ENCODE measurements at places on chromosomes 2 and 18. TPM values are rescaled to one million over a fixed set of nuclear protein-coding genes. Genes with fewer than 3 reads are reported as not detected.
A peak's percentile ranks its signal among the peaks of the same experiment; 100 is the strongest.

DNA sequence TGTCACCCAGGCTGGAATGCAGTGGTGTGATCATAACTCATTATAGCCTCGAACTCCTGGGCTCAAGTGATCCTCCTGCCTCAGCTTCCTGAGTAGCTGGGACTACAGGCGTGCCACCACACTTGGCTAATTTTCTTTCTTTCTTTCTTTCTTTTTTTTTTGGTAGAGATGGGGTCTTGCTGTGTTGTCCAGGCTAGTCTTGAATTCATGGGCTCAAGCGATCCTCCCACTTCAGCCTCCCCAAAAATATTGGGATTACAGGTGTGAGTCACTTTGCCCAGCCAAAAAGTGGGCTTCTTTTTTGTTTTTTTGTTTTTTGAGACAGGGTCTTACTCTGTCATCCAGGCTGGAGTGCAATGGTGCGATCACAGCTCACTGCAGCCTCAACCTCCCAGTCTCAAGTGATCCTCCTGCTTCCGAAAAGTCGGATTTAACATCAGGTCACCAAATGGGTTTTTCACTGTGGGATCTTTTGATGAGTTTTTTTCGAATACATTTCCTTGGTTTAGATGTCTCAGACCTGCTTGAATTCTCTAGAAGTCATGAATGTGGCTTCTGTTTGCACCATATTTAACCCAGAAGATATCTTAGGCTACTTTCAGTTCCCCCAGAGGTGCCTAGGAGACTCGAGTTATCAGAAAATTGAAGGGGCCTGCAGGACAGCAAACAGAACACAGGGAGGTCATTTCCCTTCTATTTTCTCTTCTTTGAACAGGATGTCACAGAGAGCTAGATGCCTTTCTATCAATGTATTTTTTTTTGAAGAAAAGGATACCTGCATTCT lies 8.9 kb downstream of the RAB31 start:
- DNase-seq: no peak

- no peak for DNase-seq
Observed at GRCh38 chr2:71863396-71863795, 284.3 kb downstream of the CYP26B1 start.

Gene LRRTM4
- total RNA-seq: not detected

DNA sequence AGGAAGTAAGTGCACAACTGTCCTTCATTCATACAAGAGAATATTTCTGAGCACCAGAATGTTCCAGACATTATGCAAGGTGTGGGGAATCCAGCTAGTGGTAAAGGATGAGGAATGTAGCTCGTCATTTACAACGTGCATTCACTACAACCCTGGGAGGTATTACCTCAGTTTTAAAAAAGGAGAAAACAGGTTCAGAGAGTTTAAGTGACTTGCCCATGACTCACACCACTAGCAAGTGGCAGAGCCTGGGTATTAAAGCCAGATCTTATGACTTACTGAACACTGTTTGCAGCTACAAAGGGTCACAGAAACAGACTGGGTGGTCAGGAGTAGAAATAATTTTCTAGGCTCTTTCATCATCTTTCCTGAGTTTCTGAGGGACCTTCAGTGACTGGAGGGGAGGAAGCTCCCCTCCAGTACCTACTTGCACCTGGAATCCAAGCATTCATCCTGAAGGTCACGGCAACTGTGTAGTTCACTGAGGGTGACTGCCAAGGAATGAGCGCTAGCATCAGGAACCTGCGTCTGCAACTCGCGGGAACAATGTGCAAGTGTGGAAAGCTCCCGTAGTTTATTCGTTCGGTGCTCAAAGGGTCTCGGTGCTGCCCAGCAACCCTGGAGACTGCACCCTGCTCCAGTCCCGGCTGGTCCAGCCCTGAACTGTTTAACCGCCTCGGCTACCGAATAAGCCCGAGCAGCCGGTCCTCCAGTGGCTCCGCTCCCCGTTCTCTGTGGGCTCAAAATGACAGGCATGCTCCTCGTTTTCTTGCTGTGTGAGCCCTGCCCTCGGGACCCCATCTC lies 647 bp downstream of the CCDC121 start:
- no peak for DNase-seq

- DNase-seq: no peak
Observed at GRCh38 chr2:120939595-120940318, 204.1 kb downstream of the GLI2 start.

DNA sequence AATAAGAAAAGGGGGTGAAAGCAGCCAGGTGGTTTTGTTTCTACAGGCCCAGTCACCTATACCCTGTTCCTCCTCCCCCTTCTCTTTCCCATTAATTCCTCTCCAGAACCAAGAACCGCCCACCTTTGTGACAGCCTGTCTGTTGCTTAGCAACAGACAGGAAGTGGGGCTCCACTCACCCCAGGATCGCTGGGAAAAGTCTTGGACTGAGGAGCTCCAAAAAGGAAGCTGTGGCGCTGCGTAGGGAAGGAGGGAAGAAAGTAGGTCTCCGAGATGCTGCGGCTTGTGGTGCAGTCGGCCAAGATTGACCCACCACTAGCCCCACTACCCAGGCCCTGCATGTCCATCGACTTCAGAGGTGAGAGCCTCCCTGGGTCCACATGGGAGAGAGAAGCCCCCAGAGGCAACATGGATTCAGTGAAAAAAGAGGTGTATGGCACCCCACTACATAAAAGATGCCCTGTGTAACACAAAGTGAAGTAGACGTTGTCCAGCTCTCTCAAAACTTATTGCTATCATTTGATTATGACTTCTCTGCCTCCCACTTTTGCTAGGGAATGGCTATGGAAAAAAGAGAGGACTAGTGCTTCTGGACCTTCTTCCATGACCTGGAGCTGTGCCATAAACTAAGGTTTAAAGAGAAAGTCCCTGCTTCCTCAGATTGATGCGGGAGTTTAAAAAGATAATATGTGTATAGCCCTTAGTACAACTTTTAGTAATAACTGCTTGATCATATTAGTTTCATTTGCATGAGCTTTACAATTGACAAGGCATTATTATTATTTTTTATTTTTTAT lies at the start of gene FER1L5:
FER1L5 (plus strand) TSS at position 201 of the 797 bp plus-strand sequence; CDS start at position 274, 73 bp downstream.
- no peak for DNase-seq

DNA sequence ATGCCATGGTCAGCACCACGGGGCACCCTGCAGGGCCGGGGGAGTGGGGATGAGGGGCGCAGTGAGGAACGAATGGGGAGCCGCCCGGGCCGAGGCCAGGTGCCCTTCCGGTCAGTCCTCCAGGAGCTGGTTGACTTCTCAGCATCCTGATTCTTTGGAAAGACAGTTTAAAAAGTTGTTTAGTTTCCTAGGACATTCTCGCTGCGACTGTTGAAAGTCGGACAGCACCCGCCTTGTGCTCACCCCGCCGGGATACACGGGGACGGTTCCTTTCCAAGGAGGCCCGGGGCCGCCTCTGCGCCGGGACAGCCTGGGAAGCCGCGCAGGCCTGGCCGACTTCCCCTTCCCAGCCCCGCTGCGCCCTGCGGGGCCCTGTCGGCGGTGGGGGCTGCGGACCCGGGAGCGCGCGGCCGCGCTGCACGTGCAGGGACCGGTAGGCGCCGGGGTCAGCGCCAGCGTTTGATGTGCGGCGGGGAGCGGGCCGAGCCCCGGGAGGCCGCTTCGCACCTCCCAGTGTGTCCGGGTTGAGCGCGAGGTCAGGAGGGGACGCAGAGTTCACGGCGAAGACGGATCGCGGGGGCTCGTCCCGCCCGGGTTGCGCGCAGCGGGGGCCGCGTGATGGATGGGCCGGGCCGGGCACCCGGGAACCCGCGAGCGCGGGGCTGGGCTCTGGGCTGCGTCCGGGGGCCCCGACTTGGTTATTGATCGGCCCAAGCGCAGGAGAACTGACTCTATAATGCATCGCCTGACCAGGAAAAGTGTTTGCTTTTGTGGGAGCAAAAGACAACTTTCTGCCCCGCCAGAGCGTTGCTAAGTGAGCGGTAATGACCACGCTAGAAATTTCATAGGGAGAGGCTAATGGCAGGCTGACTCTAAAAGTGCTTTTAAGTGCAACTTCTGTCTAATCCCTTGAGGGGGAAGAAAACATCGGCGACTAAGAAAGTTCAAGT lies 28.0 kb upstream of the SMIM21 start:
- no peak for DNase-seq

Gene PRKAG3
- not detected for total RNA-seq

Gene IL1RL1
- total RNA-seq: 0.89 TPM

GRCh38 chr2:37849911-37850310 lies 75.2 kb upstream of the RMDN2 start:
- DNase-seq: no peak

GRCh38 chr2:165016772-165017411 lies 61.6 kb upstream of the SLC38A11 start:
- no peak for DNase-seq

GRCh38 chr2:8511868-8512612 lies 169.8 kb upstream of the ID2 start:
- DNase-seq: no peak

Gene MOCOS
- total RNA-seq: not detected

Gene SNED1
- 170 TPM for total RNA-seq

DNA sequence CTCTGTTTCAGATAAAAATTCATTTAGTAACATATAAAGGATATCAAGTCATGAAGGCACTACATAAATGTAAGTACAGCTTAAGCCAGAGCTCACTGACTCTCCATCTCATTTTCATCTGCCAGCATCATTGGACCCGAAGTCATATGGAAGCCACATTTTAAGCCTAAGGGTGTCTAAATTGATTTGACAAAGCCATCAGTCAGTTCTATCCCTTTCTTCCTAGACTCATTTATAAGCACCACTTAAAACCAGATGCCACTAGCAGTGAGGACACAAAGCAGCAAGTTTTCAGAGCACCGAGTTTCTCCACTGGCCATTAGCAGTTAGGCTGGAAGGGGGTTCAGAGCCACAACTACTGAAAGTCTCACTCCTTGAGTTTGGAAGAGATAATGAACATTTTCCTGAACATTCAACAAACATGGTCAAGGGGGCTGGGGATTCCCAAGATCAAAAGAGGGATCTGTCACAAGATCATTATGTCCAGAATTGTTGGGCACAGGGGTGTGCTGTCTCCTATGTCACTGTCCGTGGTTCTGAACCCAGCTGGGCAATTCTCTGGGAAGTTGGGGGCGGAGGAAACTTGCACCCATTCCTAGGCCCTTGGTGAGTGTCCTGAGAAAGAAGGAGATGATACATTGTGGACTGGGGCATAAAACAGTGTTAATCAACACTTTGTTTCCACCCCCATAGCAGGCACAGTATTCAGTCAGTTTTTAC lies 158.5 kb upstream of the LMAN1 start:
- DNase-seq: no peak

GRCh38 chr2:218075975-218076811 lies 7.1 kb downstream of the RUFY4 start:
- DNase-seq: no peak

DNA sequence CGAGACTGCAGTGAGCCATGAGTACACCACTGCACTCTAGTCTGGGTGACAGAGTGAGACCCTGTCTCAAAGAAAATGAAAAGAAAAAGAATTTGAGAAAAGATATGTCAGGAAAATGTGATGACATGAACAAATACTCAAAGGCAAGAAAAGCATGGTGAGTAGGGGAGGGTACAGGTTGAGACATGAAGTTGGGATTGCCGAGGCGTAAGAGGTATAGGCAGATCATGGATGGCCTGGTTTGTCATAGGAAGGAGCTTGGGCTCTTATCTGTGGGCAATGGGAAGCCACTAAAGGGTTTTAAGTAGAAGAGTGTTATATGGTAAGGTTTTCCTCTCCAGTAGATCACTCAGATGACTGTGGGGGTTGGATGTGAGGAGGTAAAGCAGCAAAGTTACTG lies 32.3 kb downstream of the SPAST start:
- DNase-seq: no peak

DNA sequence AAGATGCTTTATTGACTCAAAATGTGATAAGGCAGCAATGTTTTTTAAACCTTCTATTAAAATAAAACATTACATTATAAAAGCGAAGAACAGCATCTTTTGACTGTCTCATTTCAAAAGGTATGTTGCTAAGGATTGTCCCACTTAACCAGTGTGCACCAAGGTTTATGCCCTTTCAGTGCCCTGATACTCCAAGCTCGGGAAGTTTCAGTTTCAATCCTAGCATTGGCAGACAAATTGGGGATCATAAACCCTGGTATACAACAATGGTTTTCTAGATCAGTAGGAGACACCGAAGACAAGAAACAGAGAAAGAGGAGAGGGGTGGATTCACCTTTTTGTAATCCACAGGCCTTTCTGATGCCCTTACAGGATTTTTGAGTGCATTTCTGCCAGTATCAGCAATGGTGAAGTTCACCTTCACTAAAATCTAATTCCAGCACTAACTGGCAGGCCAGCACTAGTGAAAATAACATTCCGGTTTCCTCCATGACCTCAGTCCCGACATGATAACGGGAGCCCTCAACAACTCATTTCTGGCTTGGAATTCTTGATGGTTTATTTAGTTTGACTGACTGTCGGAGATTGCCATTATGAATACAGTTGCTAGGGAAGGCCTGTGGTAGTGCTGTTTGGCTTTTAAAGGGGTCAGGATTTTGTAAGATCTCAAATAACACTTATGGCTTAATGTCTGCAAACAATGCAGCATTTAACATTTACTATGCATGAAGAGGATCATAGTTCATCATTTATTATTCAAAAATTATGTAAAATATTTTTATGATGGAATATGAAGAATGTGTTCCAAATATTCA lies 33.3 kb upstream of the FIGN start:
- DNase-seq: no peak

Gene TSPYL6
- total RNA-seq: not detected

GRCh38 chr18:55744206-55744605 lies 156.2 kb upstream of the TCF4 start:
- no peak for DNase-seq

Gene ACADL
- total RNA-seq: not detected

Gene ACTR2
- 275 TPM for total RNA-seq

DNA sequence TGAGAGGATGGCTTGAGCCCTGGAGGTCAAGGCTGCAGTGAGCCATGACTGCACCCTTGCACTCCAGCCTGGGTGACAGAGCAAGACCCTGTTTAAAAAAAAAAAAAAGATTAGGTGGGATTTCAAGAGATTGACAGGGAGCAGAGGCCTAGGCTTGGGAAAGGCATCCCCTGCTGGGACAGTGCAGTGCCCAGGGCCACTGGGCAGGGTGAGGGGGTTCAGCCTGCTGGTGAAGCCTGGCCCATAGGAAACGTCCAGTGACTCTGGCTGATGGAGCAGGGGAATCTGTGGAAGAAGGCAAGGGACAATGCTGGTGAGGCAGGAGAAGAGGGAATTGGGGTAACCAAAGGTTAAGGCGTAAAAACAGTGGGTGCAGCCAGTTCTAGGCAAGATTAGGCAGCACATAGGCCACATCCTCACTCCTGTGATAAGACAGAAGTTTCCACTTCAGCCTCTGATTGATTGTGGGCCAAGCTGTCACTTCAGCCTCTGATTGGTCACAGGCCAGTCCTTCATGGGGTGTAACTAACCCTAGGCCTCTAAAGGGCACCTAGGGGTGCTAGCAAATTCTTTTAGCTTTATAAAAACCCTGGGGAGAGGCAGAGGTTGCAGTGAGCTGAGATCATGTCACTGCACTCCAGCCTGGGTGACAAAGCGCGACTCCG lies 128.6 kb downstream of the MSH2 start:
- no peak for DNase-seq

DNA sequence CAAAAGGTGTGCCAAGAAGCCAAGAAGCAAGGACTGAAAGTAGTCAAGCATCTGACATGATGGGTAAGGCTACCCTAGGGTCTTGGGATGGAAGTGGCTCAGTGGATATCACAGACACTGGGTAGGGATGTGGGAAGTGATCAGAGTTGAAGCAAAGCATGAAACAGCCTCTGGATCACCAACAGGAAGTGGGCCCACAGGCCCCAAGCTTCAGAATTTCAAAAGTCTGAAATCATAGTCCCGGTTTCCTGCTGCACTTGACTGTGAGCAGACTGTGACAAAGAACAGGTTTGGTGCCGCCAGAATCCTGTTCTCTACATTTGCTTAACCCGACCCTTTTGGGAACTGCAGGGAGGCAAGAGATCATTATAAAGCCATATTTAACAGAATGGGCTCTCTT lies 57.4 kb downstream of the SP100 start:
- DNase-seq: peak; percentile 71

Data from CD4-positive, CD25-positive, alpha-beta regulatory T cell (primary cell).